PC-9 (cell line): ENCODE measurements at places on chromosomes 2 and 18. TPM values are rescaled to one million over a fixed set of nuclear protein-coding genes. Genes with fewer than 3 reads are reported as not detected.

The PAX8 gene
- total RNA-seq = 5.8 and 6.4 TPM in 2 replicates

DNA sequence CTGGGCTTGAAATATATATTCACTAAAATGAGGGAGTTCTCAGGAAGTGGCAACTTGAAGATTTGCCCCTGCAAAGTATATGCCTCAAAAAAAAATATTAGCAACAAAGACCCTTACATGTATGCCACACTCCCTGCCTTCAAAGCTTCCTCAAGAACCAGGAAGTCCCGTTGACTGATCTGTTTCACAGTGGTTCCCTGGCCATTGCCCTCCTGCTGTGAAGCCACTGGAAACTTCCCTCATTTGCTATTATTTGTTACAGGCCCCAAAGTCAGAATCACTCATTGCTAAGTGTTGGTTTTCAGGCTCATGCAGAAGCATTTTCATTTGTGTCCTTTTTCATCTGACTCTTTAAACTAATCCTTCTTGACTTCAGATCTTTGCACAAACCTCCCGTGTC, 421.5 kb downstream of the ZNF521 start:
- no peak for DNase-seq

The GULP1 gene
- 31.5 and 38.0 TPM in 2 replicates for total RNA-seq

The GCG gene
- total RNA-seq = not detected in 2 replicates

The MYO7B gene
- not detected in 2 replicates for total RNA-seq

DNA sequence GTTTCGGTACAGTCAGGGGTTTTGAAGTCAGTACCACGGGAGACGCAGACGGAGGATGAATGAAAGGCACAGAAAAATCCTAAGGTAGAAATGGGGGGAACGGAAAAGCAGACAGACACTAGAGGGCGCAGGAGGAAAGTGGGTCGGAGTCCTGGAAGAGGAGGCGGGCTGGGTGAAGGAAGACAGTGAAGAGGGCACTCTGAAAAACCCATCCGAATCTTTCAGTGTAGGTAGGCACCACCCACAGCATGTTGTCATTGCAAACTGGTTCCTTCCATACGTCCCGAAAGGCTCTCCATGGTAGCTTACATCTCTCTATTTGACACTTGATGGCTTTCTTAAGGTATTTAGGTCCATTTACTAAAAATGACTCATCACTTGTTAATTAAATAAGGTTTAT, 18.5 kb upstream of the ZNF236 start:
- peak; percentile 45 for DNase-seq

The TXNDC2 gene
- 0.11 TPM in 1 of 2 replicates, not detected in the other for total RNA-seq

DNA sequence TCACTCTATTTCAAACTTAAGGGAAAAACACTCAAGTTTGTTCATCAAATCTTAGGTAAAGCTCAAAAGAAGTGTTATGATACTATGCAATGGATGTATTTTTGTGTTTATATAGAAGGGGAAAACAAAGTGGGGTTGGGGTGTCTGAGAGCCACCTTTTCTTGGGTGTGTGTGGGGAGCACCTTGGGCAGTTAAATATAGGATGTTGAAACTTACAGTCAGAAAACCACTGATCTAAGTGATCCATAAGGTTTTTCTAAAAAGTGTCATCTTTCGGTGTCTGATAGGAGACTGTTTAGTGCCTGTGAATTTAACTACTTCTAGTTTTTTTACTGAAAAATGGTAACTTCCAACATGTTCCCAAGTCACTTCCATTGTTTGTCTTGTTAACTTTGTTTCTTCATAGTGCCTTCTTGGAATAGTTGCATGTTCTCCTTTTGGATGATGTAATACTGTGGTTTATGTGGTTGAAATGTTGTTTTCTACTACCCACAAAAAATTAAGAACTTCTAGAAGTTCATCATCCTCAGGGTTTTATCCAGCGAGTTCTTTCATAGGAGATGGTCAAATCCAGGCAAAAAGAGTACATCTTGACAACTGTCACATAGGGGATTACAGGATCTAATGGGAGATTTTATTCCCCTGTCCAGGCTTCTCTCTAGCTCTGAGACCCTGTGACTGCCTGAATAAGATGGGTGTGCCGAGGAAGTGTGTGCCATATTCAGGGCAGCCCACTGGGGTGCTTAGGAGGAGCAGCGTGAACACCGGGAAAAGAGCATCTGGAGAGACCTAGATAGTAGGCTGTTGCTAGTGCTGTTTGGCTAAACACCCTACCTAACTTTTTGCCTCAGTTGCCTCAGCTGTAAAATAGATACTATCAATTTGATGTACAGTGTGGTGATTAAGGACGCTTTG, 46.2 kb downstream of the CAB39 start:
- no peak for DNase-seq

DNA sequence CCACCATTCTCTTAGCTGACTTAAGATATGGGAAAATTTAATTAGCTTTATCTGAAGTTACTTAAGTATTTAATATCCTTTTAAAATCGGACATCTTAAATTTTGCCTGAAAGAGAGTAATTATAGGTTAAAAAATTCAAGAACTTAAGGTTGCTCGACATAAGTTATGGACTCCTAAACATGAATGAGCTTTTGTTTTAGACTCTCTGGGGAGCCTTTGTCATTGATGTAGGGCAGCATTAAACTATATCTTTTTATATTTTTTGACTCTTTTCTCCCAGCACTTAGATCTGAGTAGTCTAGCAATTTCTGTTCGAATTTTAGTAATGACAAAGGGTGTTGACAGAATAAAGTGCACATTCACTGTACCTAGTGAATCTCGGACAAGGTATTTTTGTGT, 4.7 kb downstream of the PHLPP1 start:
- DNase-seq = no peak

DNA sequence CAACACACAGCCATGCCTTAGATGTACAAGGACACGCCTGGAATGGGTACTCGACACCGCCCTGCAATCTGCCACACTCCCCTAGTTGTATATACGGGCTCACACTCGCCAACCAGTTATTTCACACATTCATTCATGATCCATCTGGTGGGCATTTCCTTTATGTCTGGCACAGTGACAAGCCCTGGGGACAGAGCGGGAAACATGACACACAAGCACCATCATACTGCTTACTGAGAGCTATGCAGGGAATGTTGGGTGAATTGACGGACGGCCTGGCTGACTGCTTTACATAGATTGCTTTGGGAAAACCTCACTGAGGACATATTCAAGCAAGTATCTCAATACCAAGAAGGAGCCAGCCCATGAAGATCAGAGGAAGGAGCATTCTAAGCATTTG, 448.0 kb upstream of the SPRED2 start:
- DNase-seq = no peak

DNA sequence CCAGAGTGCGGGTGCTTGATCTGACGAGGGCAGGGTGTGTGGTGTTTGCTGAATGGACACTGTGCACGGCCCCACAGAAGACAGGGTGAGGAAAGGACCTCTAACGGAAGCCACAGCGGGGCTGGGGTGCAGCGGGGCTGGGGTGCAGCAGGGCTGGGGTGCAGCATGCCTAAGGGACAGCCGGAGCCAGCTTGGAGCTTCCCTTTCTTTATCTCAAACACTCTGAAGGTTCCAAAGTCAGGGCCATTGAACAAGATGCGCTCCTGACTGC, 35.0 kb downstream of the PXDN start:
- no peak for DNase-seq

The M1AP gene
- 4.5 and 7.7 TPM in 2 replicates for total RNA-seq

The GPAT2 gene
- total RNA-seq = 9.1 and 11.0 TPM in 2 replicates

The CCDC74B gene
- 1.9 and 2.4 TPM in 2 replicates for total RNA-seq

- DNase-seq = no peak
These were observed 20.7 kb downstream of the PRKCE start for GRCh38 chr2:45672138-45672537.

GRCh38 chr2:235618039-235618438, 124.2 kb downstream of the AGAP1 start:
- no peak for DNase-seq

- DNase-seq = no peak
These were observed 166.7 kb downstream of the FHOD3 start for GRCh38 chr18:36464126-36464651.

DNA sequence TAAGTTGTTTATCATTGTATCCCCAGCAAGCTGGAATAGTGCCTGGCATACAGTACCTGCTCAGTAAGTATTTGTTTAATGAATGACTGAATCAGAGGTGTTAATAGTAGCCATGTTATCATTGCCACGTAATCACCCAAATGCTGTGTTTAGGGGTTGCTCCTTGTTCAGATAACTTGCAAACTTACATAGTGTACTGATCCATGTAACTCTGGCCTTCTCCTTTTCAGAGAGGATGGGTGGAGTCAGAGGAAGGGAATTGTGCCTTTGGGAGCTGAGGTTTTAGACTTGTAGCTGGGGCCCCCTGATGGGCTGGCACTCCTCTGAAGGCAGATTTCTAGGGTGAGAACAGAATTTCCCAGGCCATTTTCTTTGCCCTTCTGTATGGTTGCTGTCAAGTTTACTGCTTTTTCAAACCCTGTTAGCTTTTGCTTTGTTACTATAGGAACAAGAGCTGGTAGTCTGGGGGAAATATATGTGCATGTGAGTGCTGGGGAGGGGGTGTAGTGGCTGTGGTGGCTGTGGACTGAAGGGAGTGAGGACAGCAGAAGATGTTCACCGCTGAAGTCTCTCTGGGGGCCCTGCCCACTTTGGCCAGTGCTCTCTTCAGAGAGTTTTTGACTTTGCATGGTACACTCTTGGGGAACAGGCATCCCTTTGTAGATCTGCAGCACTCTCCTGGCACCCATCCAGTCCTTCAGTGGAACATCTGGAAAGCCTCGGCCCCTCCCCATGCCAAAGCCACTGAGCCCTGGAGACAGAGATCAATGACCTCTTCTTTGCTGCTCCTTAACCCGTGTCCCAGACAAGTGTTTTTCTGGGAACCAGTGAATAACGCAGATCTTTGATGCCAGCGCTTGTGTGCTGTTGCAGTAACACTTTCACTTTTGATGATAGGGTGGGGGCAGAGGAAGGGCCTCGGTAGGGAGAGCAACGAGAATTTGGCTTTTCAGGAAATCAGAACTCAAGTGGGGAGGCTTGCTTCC, 209.0 kb downstream of the PRKCE start:
- DNase-seq = no peak

The CAD gene
- total RNA-seq = 41.5 and 70.8 TPM in 2 replicates

The POTEE gene
- 0.20 TPM in 1 of 2 replicates, not detected in the other for total RNA-seq

GRCh38 chr18:76589866-76590265, 94.8 kb upstream of the ZNF516 start:
- no peak for DNase-seq

DNA sequence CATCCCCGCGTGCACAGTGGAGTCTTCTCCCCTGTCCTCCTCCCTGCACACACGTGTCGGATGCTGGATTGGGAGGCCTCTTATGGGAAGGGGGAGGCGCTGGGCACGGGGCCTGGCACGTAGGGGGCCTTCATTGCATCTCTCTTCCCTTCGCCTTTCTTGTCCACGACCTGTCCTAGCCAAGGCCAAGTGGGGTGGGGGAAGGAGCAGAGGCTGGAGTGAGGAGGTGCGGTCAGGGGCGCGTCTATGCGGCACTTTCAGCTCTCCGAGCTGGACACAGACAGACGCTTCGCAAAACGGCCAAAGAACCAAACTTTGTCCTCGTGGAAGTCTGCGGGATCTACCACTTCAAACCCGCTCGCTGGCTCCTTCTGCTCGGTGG, 13.4 kb downstream of the ALPG start:
- DNase-seq = no peak

The DSG4 gene
- not detected in 2 replicates for total RNA-seq

The NRP2 gene
- total RNA-seq = 25.5 and 31.0 TPM in 2 replicates

The TMEM185B gene
- total RNA-seq = 23.5 and 30.3 TPM in 2 replicates

DNA sequence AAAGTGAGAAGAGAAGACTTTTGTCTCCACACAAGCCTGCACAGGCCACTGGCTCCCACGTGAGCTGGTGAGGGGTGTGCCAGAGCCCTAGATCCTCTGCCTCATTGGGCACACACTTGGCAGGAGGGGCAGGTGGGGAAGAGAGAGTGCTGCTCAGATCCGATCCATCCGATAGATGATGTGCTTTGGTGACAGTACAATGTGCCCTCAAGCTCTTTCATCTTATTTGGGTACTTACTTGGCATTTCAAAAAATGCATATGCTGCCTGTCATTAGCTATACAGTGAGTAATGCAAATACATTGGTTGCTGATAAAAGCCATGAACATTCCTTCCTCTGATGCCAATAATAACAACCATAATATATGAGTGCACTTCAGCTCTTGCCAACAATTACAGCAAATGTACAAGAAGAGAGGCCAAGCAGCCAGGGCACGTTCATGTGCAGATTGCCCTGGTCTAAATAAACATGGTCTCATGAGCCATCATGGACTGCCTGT, 255.3 kb downstream of the VAPA start:
- no peak for DNase-seq
